ENCODE measurements at places on chromosomes 6 and 20.

GRCh38 chr6:104754788-104755409 lies 104.8 kb downstream of the HACE1 start:
- no peak for DNase-seq

- DNase-seq = no peak
These were observed 280.2 kb downstream of the ESR1 start for GRCh38 chr6:152087701-152088100.

DNA sequence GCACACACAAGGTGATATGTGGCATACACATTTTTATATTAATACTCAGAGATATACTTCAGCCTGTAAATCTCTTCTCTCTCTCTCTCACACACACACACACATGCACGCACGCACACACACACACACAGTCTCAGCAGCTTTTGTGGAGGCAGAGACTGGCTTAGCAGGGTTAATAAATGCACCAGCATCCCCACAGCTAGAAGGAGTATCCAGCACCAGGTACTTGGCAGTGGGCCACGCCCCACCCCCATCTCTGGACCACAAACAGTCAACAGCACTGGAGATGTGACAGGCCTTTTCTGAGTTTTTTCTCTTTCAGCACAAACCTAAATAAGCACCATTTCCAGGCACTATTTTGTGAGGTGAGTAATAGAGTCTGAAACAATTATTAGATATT lies 47.3 kb upstream of the LRFN2 start:
- peak; percentile 90 for DNase-seq

DNA sequence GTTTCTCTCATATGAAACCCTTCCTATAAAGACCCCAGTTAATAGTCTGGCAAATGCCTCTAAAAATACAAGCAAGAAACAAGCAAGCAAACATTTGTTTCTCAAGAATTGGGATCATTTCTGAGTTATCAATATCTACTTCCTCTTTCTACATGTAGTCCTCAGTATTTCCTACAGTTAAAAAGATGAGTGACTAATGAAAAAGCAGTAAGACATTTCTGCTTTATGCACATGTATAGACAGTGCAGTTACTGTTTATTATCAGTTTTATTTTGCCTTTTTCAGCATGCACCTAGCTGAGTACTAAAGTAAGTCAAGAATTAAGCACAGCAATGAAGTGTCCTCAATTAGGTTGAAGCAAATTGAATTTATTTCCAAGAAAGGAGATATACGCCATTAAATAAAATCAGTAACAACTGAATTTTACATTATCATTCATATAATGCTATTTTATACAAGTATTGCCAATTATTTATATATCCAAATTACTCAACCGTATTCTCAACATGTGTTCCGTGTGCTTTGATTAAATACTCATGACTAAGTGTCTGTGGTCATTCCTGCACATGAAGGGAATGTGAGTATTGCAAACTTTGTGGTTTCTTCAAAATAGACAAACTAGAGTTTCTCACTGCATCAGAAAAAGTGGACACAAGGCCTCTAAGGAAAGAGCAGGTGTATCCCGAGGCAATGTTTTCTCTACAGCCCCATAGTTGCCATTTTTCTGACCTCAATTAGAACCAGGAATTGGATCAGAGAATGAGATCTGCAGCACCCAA lies 159.3 kb upstream of the MARCKS start:
- no peak for DNase-seq

GRCh38 chr6:142387997-142388815 lies 86.4 kb downstream of the ADGRG6 start:
- DNase-seq = no peak

DNA sequence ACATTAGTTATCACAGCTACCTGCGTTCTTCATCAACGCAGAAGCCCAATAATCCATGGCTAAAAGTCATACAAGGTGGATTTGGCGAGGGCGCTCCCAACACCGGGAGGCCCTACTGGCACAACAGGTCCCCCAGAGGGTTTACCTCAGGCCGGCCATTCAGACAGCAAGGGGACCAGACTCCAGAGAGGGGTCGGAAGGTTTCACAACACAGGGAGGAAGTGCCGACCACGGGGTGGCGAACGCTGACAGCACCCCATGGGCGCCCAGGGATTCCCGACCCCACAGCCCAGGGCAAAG lies 1515.9 kb upstream of the DEFB115 start:
- no peak for DNase-seq

GRCh38 chr6:80442366-80442765 lies 335.9 kb downstream of the BCKDHB start:
- no peak for DNase-seq

GRCh38 chr6:109447878-109448555 lies 7.5 kb downstream of the SMPD2 start:
- no peak for DNase-seq

- DNase-seq = no peak
These were observed 1.7 kb downstream of the MUCL3 start for GRCh38 chr6:30942338-30943060.

GRCh38 chr20:49344975-49345374 lies 67.1 kb upstream of the ZNFX1 start:
- DNase-seq = no peak

- DNase-seq = no peak
These were observed 304.3 kb upstream of the SUPT3H start for GRCh38 chr6:45681860-45682511.

- no peak for DNase-seq
These were observed 40.2 kb downstream of the GINS1 start for GRCh38 chr20:25447671-25448070.

DNA sequence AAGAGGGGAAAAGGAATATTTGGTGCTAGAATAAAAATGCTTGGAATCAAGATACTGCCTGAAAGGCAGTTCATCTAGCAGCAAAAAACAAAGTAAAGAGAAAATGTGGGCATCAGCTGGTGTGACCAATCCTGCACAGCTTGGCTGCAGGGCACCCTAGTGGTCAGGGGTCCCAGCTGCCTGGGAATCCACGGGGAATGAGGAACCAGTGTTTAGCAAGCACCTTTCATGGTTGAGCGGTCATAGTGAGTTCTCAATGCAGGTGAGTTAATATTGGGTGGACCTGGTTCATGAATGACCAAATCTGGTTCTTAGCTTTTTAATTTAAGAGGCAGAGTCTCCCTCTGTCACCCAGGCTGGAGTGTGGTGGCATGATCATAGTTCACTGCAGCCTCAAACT lies 53.3 kb downstream of the CAP2 start:
- DNase-seq = no peak

GRCh38 chr6:78614961-78615360 lies 252.4 kb upstream of the IRAK1BP1 start:
- DNase-seq = no peak

DNA sequence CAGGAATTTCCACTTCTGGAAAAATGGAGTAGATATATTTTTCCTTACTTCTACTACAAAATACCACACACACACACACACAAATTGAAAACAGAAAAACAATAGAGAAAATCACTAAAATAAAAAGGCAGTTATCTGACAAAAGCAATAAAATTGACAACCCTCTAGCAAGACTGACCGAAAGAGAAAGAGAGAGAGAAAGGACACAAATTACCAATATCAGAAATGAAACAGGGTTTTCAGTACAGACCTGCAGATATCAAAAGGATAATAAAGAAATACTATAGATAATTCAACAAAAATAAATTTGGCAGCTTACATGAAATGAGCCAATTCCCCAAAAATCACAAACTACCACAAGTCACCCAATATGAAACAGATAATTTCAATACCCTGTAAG lies 104.7 kb downstream of the OPRM1 start:
- DNase-seq = no peak

- no peak for DNase-seq
These were observed 92.7 kb upstream of the LY86 start for GRCh38 chr6:6495851-6496250.

DNA sequence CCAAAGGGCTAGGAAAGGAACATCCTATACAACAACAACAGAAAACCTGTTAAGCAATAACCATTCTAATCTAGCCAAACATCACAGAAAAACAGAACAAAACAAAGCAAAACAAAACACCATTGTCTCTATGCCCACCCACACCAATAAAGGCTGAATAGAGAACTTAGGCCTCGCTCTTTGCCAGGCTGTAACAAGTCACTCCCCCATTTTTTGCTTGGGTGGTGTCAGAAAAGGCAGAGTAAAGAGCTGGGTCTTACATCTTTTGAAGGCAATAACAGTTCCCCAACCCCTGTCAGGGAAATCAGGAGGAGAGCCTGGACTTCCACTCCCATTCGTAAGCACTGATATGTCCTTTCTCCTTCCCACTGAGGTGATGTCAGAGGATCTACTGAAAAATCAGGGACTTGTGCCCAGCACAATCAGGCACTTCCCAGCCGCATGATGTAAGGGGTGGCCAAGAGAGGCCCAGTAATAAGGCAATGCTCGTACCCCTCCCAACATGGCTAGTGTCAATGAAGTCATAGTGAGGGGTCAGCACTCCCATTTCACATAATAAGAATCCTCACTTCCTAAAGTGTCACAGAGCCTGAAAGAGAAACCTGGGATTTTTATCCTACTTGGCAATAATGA lies 31.0 kb downstream of the THEMIS start:
- DNase-seq = no peak

DNA sequence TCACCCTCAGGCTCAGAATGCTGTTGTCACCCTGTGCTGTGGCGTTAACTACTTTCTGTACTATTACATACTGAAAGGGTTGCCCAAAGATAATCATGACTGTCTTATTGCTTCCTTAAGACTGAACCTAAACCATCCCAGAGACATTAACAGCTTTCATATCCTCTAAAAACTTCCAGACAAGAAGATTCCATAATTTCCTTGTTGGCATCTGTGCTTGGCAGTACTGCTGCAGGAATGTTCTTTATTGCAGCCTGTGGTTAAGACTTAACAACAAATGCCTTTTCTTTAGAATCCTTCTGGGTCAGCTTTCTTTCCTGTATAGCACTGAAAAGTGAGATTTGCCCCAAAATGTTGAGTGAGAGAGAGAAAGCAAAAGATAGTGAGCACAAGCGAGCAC lies 109.7 kb downstream of the GJA10 start:
- no peak for DNase-seq

DNA sequence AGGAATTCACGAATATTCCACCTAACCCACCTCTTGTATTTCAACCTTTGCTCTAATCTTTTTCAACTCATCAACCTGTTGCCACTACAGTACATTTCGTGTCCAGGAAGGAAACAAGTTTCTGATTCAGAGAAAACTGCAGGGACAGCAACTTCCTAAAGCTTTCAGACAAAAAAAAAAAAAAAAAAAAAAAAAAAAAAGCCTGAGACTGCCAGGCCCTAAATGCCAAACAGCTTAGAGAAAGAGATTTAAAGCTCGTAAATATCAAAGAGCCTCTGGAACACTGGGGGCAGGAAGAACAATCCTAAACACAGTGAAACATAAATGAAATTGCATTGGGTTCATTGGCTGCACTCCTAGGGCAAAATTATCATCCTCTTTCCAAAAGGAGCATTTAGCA lies 411.2 kb upstream of the SPTLC3 start:
- no peak for DNase-seq

DNA sequence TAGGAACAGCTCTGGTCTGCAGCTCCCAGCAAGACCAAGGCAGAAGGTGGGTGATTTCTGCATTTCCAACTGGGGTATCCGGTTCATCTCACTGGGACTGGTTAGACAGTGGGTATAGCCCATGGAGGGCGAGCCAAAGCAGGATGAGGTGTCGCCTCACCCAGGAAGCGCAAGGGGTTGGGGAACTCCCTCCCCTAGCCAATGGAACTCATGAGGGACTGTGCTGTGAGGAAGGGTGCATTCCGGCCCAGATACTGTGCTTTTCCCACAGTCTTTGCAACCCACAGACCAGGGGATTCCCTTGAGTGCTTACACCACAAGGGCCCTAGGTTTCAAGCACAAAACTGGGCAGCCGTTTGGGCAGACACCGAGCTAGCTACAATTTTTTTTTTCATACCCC lies 21.8 kb downstream of the HDDC2 start:
- DNase-seq = no peak

DNA sequence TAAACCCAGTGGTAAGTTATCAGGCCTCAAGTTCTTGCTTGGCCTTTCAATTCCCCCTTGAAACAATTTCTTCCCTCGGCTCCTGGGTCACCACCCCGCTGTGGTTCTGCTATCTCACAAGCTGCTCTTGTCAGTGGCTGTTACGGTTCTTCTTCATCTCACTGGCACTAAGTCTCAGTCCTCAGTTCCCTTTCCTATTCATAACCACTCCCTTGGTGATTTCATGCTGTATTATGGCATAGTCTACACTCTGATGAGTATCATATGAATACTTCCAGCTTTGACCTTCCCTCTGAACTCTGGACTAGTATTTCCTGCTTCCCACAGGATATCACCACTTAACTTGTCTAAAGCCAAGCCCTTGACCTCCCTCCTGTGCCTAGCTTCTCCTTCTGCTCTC lies 7.9 kb downstream of the TAAR1 start:
- DNase-seq = no peak

DNA sequence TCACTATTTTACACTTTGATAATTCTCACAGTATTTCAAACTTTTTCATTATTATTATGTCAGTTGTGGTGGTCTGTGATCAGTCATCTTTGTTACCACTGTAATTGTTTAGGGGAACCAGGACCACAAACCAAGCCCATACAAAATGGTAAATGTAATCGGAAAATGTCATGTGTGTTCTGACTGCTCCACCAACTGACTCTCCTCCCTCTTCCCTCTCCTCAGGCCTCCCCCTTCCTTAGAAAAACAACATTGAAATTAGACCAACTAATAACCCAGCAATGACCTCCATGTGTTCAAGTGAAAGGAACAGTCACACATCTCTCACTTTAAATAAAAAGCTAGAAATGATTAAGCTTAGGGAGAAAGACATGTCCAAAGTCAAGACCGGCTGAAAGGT lies 63.8 kb downstream of the GMDS start:
- DNase-seq = no peak

- no peak for DNase-seq
These were observed 34.0 kb downstream of the VEGFA start for GRCh38 chr6:43803783-43804549.

GRCh38 chr6:86941461-86941860 lies 4.1 kb downstream of the HTR1E start:
- no peak for DNase-seq

- no peak for DNase-seq
These were observed 60.1 kb downstream of the TRIM38 start for GRCh38 chr6:26022737-26023136.

DNA sequence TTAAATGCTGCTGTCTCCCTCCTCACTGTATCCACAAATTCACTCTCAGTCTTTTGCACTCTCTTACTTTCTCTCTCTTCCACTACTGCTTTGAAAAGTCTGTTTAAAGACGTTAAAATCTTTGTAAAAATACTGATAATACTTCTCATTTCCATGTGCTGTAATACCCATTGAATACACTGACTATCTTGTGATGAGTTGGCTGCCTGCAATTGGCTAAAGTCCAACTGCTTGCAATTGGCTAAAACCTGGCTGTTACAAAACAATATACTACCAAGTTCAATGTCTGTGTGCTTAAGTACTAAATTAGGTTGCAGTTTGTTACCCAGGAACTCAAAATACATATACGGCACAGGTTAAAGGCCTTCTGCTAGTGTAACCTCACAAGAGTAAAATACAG lies 264.8 kb downstream of the THBS2 start:
- DNase-seq = no peak

DNA sequence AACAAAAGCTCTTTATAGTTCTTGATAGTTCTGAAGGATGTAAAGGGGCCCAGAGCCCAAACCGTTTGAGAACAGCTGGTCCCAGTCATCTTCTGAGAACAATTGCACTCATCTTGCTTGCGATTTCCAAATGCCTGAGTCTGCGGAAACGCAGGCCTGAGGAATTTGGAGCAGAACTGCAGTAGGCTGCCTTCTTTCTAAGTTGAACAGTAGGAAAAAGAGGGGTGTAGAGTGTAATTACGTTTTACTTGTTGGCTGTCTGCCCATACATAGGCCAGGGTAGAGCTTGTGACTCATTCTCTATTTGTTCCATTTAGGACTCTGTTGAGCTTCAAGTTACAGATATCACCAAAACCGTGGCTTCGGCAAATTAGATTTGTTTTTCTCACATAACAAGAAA lies 42.0 kb upstream of the KIF16B start:
- no peak for DNase-seq
